Activated T-cell treated with anti-CD3 and anti-CD28 coated beads, Interleukin-2, amount 50 U/mL, for 1 hour (primary cell): ENCODE measurements at places on chromosomes 2 and 18.

DNA sequence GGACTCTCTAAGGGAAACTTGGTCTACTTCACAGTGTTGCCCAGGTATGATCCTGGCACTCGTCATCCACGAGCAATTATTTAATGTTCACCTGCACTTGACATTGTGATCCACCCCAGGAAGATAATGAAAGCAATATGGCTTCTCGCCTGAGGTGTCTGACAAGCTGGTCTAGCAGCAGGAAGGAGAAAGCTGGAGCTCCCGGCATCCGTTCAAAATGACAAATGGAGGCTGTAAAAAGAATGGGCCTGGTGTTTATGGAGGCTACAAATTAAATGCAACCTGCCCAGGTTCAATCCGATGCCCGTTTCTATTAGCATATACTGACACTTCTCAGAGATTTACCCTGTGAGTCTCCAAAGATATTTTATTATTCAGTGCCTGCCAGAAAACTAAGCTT lies 317.6 kb downstream of the CTNNA2 start:
- no peak for DNase-seq

DNA sequence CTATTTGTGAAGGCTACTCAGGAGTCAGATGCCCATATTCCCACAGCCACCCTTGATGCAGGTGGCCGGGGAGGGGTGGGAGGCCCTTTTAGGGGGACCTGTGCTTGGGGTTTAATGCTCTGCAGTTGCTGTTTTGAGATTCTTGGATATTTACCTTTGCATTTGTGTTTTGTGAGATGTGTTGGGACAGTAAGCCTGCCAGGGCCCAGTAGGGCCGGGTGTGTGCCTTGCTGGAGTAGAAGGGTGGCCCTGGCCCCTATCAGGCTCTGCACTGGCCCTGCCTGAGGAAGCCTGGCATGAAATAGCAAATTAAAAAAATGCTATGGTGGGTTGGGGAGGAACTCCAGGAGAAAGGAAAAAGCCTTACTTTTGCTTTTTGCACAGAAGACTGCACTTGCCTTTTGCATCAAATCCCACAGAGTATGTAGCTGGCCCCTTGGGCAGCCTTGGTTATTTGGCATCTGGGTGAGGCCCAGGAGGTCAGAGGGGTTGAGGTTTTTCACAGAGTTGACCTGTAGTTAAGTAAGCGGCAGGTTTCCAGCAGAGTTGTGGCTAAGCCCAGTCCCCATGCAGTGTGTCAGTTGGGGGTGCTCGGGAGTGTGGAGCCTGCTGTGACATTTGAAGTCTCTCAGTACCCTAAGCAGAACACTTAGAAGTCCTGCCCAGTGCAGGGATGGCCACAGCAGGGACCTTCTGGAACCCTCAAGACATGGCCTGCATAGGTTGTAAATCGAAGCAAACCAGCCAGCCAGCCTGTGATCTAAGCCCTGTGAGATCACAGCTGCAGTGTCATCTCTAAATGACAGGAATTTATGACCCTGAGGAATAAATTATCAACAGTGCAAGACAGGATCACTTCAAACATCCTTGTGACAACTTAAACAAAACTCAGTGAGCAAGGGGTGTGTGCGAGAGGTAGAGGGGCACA lies 68.8 kb downstream of the SH3RF3 start:
- DNase-seq, result no peak

- DNase-seq, result no peak
Observed at GRCh38 chr2:168614172-168615018, 158.3 kb downstream of the CERS6 start.

GRCh38 chr18:34650121-34650545 lies 60.0 kb upstream of the DTNA start:
- no peak for DNase-seq

GRCh38 chr2:31362581-31362980 lies 52.0 kb downstream of the XDH start:
- no peak for DNase-seq

DNA sequence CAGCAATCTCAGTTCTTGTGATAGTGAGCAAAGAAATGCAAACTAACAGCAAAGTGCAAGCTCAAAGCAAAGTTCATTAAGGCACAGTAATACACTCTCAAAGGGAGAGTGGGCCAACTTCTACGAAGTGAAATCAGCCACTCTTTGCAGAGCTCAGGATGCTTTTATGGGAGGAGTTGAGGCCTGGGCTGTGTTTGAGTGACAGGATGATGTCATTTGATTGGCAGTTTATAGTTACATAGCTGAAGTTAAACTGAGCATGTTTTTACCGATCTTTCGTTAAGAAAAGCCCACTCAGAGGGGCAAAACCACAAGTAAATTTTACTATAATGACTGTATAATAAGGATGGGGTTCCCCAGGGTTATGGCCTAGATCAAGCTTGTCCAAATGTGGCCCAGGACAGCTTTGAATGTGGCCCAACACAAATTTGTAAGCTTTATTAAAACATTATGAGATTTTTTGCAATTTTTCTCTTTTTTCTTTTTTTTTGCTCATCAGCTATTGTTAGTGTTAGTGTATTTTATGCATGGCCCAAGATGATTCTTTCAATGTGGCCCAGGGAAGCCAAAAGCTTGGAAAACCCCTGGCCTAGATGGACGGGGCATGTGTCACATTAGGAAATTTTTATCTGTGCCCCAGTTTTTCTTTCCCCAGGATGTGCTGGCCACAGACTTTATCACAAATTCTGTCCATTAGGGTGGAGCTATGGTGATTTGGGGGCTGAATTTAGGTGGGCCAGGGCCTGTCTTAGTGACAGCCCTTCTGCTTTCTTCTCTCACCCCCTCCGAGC lies 8.3 kb upstream of the DNAH7 start:
- DNase-seq, result no peak

DNA sequence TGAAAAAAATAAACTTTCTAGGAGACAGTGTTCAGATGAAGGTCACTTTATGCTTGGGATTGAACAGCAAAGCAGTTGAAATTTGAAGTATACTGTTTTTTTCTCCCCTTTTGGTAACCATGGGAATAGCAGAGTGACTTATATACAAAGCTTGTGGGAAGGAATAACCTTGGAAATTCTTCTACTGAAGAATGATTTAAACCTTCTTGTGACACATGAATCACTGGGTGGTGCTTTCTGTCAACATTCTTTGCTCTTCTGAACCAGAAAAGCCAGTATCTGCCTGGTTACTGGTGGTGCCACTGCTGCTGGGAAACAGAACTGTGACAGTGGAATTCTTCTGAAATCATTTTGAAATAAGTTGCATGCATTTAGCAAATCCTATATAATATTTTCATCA lies 39.4 kb upstream of the RND3 start:
- DNase-seq, result no peak

GRCh38 chr2:206190689-206191088 lies 31.0 kb downstream of the EEF1B2 start:
- DNase-seq, result no peak

GRCh38 chr18:62564044-62564443 lies 41.2 kb downstream of the ZCCHC2 start:
- DNase-seq, result no peak

DNA sequence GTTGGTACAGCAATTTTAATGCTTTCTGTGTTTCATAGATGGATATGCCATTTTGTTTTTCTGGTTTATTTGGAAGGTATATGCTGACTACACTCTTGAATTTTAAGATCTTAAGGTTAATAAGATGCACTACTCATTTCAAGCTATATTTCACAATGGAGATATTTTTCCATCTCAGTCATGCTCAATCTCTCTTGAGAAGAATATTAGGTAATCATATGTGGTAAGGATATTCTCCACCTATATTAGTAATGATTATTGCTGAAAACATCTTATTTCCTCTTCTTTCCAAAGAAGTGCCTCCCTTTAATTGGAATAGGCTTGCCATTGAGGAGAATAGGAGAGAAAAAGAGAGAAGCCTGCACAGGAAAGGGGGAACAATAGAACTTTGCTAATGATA lies 40.1 kb downstream of the EPB41L3 start:
- DNase-seq, result no peak

DNA sequence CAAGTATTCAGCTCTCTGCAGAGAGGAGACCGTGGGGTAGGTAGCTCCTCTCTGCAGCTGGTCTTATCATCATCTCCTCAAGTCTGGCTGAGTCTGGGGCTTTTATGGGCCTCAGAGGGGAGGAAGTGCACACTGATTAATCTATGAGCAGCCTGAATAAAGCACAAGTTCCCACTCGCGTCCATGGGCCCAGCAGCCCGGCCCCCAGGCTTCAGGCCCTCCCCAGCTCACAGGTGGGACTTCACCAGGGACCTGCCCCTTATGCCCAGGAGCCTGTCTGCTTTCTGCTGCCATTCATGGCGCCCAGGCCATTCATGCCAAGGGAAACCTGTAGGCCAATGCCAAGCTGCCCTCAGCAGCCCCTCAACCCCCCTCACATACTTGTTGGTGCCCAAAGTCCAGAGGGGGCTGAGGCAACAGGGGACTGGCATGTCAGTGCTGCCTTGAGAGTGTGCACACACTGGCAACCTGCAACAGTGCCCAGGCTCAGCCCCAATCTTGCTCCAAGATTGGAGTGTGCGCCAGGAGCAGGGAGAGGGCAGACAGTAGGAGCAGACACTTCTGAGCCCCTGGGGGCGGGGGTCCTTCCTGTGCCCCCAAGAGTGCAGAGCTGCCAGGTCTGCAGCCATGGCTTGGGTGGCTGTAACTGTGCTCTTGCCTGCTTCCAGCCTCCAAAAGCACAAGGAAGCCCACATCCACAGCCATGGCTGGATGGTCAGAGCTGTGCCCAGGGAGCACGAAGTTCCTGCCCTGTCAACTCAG lies 375.6 kb upstream of the VWC2L start:
- no peak for DNase-seq

DNA sequence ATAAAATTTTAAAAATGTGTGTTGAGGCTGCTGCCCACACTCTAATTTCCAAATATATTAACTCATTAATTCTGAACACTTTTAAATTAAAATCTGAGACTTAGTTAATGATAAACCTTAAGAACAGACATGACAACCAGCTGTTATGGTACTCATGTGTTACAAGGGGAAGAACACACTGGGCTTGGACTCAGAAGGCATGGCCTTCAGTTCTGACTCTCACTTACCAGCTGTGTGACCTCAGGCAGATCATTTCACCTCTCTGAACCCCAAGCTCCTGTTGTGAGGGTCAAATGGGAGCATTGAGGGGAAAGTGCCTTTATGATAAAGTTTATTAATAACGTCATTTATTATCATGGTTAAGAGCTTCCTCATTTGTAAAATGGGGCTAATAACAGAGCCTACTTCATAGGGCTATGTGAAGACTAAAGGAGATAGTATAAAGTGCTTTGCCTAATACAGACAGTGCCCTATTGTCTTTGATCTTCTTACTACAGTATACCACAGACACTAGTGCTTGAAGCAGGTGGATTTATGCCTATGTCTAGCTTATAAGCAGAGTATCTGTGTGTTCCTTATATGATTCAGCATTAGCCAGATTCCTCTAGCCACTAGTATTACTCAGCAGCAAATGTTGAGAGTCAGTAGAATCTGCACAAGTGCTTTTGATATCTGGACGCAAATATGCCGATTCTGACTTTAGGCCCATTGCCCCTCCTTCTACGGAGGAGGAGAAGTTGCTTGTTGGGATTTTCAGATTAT lies 99.6 kb downstream of the SGPP2 start:
- no peak for DNase-seq

DNA sequence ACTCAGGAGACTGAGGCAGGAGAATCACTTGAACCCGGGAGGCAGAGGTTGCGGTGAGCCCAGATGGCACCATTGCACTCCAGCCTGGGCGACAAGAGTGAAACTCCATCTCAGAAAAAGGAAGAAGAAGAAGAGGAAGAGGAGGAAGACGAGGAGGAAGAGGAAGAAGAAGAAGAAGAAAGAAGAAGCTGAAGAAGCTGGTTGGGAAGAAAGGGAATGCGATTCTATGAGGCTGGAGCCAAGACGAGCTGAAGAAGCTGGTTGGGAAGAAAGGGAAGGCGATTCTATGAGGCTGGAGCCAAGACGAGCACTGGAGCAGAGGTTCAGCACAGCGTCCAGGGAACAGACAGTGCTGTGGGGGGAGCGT lies 30.3 kb upstream of the TAF1B start:
- DNase-seq, result no peak

DNA sequence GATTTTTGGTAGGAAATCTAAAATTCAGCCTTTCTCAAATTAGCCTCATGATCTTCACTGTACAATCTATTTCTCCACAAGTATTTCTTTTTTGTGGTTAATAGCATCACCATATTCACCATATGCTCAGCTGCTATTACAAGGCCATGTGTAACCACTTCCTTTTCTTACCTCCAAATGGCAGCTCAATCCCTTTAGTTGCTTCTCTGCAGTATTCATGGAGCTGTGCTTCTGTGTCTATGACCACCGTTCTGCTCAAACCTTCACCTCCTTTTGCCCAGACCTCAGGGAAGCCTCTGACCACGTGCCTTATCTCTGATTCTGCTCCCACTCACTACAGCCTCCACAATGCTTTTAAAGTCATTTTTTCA lies 126.7 kb upstream of the TMEM200C start:
- DNase-seq, result no peak
